ENCODE measurements at places on chromosomes 4 and X.

DNA sequence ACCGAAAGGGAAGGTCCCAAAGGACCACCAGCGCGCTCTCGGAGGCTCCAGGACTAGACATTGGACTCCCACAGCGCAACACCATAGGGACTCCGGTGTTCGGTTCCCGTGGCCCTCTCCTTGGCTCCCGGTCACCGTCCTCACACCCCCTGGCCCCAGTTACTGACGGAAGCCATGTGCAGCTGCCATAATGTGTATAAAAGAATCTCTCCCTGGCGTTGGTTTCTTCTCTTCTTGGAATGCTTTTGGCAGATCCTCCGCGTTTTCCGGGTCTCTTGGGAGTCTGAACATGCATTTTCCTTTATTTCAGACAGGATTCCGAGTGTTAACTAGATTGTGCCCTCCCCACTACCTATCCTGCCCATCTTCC lies 69.8 kb downstream of the FBXO8 start:
- no peak for DNase-seq

DNA sequence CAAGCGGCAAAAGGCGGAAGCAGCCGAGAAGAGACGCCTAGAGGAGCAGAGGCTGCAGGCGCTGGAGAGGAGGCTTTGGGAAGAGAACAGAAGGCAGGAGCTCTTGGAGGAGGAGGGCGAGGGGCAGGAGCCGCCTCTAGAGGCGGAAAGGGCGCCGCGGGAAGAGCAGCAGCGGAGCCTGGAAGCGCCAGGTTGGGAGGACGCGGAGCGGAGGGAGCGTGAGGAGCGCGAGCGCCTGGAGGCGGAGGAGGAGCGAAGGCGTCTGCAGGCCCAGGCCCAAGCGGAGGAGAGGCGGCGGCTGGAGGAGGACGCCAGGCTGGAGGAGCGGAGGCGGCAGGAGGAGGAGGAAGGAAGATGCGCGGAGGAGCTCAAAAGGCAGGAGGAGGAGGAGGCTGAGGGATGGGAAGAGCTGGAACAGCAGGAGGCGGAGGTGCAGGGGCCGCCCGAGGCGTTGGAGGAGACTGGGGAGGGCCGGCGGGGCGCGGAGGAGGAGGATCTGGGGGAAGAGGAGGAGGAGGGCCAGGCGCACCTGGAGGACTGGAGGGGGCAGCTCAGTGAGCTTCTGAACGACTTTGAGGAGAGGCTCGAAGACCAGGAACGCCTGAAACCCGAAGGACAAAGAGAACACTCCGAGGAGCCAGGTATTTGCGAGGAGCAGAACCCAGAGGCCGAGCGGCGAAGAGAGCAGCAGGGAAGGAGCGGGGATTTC lies 72.9 kb downstream of the AASDH start:
- no peak for DNase-seq

DNA sequence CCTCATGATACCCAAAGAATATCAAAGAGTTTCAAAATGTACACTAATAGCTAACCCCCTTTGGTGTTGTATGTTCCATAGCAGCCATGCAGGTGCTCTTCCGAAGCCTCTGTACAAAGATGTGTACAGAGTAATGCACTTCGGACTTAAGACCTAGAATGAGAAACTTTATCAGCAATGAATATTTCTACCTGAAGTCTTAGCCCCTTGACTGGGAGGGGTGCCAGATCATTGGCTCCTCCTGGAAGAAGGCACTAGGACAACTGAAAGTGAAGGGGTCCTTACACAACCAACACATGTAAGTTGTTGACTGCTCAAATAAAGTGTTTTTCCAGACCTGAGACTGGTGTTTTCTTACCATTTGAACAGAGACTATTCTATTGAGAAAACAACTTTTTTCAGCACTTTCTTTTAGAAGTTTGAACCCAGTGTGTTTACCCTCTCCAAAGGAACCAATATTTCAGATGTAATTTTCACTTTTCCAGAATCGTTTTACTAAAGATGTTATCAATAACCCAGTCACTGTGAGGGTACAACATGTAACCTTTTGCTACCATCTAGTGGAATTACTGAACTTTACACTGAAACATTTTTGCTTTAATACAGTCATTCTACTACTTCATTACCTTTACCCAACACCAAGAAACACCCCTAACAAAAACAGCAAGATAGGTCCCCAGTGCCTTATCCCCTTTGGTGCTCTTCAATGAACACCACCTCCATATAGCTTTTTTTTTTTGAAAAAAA lies 33.3 kb upstream of the PRDX4 start:
- no peak for DNase-seq

DNA sequence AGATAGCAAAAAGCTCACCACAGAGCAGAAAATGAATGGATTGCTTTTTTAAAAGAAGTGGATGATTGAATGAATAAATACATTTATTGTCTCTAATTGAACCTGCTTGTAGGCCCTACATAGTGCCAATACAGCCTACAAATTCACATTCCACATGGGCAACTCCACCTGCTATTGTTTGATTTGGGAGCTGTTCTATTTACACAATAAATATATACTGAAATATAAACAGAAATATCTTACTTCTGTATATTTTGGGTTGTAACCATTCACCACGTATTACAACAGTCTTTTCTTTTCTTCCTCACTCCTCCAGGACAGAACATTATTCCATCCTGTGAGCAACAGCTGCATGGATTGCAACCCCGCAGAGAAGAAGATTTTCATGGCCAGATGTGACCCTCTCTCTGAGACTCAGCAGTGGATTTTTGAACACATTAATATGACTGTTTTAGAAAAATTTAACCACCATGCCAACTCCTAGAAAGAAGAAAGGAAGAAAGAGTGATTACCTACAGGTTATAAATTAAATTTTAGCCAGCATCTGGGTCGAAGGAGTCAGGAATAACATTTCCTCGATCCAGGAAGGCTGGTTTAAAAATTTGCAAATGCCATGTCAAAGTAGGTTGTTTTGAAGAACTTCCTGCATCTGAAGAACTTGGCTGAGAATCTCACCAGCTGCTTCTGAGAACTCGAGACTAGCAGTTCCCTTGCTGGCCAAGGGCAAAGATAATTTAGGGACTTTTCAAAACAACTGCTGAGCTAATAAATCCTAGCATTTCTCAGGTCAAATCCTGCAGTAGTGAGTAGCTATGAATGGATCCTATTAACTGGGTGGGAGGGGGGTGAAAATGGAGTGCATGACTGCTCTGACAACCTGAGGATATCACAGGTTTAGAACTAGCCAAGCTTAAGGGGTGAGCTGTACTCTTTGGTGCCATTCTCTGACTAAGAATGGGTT lies 128.7 kb upstream of the GALNT7 start:
- DNase-seq, result no peak

GRCh38 chr4:186161138-186161537 lies 30.2 kb upstream of the CYP4V2 start:
- no peak for DNase-seq

DNA sequence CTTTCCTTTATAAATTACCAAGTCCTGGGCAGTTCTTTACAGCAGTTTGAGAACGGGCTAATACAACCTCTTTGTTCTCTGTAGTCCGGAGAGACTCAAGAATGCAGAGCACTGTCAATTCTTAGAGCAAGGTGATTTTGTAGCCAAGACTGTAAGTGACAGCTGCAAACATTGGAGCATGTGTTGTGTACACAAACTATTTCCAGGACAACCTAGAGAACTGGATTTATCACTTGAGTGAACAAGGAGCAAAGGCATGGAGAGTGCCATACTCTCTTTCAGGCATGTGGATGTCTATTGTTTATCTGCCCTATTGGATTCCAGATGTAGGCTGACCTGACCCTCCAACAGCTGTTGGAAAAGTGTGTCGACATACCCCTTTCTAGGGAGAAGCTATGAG lies 153.9 kb downstream of the SPANXN3 start:
- DNase-seq, result no peak

GRCh38 chr4:476501-476900 lies 22.5 kb downstream of the ZNF721 start:
- DNase-seq, result no peak

- no peak for DNase-seq
These were observed 93.6 kb downstream of the TASL start for GRCh38 chrX:30483996-30484395.

DNA sequence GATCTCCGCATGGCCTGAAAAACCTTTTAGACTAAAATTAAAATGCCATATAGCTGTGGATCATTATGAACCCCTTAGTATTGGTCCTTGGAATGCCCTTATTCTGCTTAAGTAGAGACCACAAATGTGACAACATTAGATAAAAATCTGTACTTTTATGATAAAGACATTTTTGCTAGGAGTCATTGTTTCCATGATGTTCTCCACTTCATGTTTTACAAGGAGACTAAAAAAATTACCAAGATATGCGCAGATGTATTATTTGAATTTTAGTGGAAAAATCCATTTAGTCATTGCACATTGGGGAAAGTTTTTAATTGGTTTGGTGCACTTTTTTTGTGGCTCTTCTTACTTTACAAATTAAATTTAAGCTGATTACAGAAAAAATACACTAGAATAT lies 85.1 kb upstream of the HPRT1 start:
- no peak for DNase-seq

GRCh38 chr4:122879001-122879400 lies 43.4 kb downstream of the NUDT6 start:
- DNase-seq, result no peak

DNA sequence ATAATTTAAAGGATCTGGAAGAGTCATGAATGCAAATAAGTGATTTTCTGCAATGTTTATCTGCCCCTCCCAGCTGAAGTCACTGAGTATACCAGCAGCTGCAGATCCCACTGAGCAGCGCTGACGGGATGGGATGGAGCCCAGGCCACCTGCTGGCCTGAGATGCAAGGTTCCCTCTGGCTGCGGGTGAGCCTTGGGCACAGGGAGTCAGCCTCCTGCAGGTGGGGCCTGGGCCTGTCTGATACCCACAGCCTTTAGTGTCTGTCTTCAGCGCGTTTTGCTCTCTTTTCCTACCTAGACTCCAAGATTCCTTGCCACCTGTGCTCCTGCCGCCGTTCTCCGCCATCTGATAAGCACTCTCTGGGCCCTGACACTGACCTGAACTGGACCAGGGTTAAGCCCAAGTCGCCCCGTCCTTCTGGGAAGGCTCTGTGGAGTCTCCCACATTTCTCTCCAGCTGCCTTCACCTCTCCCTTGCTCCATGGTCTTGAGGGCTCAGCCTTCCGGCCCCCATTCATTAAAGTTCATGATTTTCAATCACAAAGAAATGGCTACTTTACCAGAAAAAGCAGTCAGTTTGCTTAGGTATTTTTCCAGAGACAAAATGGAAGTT lies 223.1 kb upstream of the FAT1 start:
- DNase-seq, result no peak

GRCh38 chr4:3342182-3342854 lies 49.5 kb downstream of the RGS12 start:
- DNase-seq, result peak; percentile 15

DNA sequence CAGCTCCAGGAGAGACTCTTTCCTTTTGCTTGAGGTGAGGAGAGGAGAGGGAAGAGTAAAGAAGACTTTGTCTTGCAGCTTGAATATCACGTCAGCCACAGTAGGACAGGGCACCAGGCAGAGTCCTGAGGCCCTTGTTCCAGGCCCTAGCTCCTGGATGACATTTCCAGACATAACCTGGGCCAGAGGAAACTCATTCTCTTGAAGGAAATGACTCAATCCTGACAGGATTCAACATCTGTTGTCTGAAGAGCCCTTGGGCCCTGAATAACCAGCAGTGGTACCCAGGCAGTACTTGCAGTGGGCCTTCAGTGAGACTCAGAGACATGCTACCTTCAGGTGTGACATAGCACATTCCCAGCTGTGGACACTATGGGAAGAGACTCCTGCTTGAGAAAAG lies 62.8 kb downstream of the FGF16 start:
- DNase-seq, result no peak

- DNase-seq, result no peak
These were observed 522.5 kb upstream of the AGA start for GRCh38 chr4:177964693-177965168.

DNA sequence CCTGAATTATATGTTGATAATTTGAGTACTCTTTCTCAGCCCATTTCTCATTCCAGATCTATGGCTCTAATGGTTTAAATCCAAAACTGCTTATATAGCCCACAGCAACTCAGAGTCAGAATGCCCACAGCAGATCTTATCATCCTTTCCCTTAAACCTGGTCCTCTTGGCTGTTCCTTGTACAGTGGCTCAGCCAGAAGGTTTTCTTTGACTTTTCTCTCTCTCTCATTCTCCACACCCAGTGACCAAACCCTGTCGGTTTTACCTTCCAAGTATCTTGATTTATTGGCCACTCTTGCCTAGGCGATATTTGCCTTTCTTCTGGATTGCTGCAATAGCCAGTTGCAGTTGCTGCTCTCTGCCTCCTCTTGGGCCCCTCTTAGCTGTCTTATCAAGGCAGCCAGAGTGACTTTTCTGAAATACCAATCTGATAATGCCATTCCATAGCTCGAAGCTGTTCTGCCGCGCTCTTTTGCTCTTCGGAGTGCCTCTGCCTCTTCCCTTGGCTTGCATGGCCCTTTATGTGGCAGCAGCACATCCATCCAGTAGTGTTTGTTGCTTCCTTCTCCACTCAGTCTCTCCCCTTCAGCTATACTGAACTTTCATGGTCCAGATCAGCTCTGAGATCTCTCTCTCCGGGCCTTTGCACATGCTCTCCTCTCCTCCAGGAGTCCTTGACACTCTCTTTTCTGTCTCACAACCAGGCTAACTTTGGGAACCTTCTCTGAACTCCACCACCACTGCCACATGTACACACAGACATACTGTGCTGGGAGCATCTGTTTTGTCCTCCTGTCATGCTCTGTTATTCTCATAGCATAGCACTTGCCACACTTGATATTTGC lies 11.8 kb downstream of the GAB1 start:
- no peak for DNase-seq

DNA sequence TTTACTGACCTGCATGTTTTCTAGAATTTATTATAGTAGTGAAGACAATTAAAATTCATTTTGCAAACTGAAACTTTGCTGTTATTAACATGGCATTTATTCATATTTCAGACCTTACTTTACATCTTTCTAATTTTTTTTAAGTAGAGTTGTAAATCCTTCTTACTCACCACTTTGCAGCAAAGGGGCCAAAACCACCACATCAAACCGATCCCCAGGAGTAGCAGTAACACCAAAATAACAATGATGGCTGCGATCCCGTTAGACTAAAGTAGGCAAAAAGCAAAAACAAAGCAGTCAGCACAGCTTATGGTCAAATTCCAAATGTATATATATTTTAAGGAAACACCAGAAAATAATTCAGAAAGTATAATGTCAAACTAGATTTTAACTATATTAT lies 64.7 kb downstream of the ANTXR2 start:
- no peak for DNase-seq

DNA sequence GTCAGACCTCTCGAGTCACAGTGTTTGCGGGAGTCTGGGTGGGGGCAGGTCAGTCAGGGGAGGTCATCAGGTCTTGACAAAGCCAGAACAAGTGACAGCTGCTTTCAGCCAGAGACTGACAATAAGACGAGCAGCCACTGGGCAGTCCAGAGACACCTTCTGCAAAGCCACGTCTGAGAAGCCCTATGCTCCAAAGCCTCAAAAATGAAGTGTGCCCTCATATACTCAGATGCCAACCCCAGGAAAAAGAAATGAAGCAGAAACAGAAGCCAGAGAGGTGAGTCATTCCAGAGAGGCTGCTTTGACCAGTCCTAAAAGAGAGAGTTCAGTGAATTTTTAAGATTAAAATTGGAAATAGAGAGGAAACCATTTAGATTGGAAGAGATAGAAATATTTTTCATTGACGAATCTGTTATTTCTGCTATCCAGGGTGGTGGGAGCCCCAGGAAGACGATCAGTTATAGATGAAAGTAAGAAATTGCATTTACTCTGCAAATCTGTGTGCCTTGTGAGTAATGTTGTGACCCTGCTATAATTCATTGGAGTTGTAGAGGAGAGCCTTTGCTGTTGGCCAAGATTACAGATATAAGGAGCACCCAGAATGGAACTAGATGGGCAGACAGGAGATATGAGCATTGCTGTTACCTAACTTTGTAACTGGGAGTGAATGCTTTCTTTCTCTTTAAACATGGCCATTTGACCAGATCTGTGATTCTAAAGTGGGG lies 77.9 kb downstream of the LRRC66 start:
- no peak for DNase-seq

Measured in breast epithelium (tissue), 4 donors.